ENCODE measurements at places on chromosomes 12 and 14.

GRCh38 chr12:119932921-119933320 is 55.8 kb upstream of the CIT start:
- no peak for DNase-seq

GRCh38 chr12:124418791-124419190 is 123.9 kb downstream of the RFLNA start:
- DNase-seq = no peak

- no peak for DNase-seq
Observed at GRCh38 chr12:24229031-24229700, 279.7 kb upstream of the SOX5 start.

- no peak for DNase-seq
Observed at GRCh38 chr12:106139422-106140171, 843 bp upstream of the NUAK1 start.

DNA sequence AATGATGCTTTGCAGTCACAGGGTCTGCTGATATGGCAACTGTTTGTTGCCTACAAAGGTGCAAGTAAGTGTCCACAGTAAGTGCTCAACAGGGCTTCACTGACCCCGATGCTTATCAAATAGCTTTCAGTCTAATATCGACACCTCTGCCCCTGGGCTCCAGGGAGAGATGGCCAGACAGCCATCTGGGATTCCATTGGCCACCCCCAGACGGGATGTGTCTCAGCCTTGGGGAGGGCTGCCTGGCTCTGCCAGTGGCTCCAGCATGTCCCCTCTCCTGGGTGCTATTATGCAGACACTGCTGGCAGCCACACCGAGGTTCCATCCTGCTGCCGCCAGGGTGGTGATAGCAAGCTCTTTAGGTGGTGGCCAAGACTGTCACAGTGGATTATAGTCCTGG is 57.4 kb downstream of the DGLUCY start:
- DNase-seq = no peak

DNA sequence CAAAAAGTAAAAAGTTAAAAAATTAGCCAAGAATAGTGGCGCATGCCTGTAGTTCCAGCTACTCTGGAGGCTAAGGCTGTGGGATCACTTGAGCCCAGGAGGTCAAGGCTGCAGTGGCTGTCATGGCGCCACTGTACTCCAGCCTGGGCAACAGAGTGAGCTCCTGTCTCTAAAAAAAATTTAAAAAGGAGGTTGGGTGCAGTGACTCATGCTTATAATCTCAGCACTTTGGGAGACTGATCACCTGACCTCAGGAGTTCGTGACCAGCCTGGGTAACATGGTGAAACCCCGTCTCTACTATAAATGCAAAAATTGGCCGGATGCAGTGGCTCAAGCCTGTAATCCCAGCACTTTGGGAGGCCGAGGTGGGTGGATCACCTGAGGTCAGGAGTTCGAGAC is 8.2 kb upstream of the YLPM1 start:
- no peak for DNase-seq

GRCh38 chr12:22088886-22089285 is 42.9 kb downstream of the CMAS start:
- DNase-seq = no peak

DNA sequence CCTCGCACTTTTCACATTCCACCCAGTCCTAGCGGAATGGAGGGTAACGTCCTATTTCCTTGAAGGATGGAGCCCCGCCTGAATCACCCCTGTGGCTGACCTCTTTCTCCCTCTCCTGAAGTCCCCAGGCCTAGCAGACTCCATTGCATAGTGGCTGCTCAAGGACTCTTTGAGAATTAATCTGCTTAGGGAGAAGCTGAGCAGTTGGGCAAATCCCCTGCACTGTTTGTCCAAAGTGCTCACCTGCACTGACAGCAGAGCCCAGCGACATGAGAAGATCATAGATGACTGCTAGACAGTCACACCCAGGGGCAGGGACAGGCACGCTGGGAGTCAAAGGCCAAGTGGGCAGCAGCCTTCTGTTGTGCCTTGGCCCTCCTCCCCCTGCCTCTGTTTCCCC is 37.7 kb upstream of the DICER1 start:
- DNase-seq = no peak

DNA sequence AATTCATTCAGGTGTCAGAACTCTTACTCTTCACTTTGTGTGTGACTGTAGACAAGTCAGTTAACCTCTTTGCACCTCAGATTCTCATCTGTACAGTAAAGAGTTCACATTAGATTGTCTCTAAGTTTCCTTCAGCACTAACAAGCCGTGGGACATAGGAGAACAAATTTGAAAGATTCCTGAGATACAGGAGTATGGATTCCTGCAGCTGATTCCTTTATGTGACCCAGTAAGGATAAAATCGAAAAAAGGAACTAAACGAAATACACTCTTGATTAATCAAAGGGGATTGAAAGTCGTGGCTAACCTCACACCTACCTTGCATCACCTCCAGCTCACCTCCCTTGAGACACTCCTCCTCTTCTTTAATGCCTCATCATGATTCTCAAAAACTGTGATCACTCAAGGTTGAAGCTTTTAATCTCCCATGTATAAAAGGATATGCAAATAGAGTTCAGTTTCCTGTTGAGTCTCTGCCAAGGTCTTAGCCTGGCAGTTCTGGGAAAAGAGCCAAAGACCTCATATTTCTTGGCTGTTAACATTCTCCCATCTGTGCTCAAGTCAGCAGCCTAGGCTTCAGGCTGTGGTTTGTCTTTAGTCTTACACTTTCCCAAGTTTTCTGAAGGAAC is 156.6 kb downstream of the DAD1 start:
- no peak for DNase-seq

DNA sequence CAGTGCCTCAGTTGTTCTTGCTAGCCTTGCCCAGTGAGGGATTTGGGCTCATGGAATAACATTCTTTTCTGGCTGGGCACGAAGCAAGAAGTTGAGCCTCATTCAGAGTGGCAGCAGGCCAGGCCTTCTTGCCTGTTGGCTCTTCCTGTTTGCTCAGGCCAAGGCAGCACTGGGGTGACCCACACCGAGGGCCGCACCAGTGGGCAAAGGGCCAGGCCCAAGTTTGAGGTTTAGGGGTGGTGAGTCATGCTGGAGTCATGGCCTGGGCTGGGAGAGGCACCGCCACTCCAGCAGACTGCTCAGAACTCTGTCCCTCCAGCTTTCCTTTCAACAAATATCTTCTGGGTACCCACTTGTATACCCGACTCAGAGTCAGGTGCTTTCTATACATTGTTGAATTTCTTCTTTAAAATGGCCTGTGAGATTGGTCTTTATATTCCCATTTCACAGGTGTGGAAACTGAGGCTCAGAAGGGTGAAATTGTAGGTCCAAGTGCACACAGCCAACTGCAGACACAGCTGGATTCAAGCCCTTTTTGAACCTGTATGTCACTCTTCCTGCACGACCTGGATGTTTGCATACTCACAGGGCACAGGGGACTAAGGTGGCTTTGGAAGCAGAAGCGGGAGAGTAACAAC is 279.4 kb downstream of the FOXN3 start:
- no peak for DNase-seq

DNA sequence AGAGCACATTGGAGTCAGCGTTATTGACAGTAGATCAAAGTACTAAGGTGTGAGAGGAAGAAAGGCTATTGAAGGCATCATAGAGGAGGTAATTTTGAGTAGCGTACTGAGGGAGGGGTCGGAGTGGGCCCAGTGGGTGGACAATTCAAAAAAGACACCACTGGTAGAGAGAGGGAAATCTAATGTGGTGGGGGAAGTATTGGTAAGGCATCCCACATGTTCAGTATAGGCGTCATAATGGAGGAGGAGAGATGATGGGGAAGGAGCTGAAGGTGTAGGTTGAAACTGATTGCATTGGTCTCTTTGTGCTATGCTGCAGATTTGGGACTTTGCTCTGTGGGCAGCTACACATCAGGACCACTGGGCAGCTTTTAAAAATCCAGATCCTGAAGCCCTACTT is 23.7 kb upstream of the KRT77 start:
- DNase-seq = no peak

DNA sequence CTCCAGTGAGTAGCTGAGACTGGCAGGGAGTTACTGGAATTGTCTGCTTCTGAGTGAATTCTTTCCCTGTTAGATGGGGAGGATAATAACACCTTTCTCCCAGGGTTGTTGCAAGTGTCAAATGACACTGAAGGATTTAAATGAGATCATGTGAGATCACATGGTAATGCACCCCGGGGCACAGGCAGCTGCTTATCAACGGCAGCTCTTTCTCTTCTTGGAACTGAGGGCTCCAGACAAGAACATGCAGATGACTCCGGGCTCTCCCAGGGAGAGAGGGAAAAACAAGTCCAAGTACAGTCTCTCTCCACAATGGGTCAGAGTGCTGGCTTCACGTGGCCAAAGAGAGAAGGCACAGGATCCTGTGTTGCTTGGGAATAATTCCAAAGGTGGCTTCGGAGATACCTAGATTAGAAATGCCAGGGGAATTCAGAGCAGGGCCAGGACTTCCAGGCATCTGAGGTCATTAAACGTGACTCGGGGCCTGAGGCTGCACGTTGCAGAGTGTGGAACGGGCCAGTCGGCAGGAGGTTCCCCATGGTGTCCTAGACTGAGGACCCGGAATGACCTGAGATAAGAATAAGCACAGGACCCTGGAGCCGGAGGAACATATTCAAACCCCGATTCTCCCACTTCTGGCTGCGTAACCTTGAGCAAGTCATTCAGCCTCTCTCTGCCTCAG is 109.2 kb downstream of the PRMT8 start:
- no peak for DNase-seq

GRCh38 chr14:38490273-38490672 is 234.4 kb upstream of the CLEC14A start:
- DNase-seq = no peak

GRCh38 chr12:20183563-20183962 is 184.8 kb upstream of the PDE3A start:
- DNase-seq = no peak

DNA sequence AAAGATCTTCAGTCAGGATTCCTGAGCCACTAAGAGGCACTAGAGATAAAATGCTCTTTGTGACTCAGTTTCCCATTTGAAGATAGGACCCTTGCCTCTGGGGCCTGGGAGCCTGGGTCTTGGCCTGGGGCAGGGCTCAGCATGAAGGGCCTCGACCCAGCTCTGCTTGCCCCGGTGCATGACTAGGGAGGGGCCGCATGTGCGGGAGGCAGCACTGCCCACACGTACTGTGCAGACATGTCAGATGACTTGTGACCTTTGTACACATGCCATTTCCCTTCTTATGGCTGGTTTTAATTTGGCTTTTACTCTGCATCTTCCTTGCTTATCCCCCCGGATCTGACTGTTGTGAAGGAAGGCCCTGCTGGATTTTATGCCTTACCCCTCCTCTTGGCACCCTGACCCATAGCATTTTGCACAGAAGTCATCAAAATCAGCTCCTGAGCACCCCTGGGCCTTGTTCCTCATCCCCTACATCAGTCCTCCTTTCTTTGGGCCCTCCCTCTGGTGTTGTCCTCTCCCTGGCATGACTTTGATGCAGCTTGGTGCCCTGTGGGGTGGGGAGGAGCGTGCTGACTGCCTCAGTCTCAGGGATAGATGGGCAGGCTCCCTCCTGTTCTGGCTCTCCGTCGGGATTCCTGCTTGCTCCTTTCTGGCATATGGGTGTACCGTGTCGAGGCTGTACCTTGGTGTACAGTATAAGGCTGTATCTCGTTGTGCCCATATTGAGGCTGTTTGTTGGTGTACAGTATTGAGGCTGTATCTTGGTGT is 4.4 kb downstream of the CLSTN3 start:
- DNase-seq = no peak

DNA sequence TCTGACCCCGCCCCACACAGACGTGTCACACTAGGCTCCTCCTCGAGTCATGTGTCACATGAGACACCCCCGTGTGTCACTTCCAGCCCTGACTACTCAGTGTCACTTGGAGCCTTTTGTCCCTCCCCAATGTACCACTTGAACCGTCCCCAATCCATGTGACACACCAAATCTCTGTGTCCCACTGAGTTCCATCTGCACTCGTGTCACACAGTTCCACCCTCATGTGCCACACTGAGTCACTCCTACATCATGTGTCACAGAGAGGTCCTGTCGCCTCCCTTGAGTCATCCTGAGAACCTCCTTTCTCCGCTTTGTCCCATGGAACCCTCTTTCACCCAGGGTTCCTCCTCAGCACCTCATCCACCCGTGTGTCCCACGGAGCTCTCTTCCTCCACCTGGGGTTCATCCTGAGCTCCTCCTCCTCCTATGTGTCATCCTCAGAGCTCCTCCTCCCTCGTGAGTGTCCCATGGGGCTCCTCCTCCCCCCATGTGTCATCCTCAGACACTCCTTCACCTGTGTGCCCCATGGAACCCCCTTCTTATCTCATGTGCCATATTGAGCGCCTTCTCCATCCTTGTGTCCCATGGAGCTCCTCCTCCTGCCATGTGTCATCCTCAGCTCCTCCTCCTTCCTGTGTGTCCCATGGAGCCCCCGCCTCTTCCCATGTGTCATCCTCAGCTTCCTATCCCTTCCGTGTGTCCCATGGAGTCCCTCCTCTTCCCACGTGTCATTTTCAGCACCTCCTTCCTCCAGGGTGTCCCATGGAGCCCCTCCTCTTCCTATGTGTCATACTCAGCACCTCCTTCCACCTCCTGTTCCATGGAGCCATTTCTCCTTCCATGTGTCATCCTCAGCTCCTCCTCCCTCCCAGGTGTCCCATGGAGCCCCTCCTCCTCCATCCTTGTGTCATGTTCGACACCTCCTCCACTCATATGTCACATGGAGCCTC is 32.0 kb downstream of the RTL1 start:
- DNase-seq = no peak

GRCh38 chr12:46518169-46518568 is 145.6 kb upstream of the SLC38A2 start:
- no peak for DNase-seq

GRCh38 chr12:127052511-127053232 is 1214.3 kb upstream of the TMEM132C start:
- no peak for DNase-seq

DNA sequence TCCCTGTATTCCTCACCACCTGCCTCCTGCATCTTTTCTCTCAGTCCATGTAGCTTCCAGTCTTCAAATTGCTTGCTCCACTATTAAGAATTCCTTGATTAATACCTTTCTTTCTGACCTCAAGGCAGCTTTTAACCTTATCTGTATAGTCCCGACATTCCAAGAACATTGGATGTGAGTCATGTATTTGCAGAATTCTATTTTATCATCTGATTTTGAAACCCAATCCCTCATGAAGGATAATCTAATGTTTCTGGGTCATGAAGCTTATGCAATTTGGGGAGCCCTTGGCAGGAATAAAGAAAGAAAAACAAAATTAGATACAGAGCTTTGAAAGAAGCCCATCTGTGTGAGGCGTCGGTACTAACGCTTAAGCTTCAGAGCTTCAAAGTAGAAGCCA is 63.4 kb upstream of the CCND2 start:
- DNase-seq = no peak
